DMS153 (cell line): ENCODE measurements at places on chromosomes 5 and 9.

DNA sequence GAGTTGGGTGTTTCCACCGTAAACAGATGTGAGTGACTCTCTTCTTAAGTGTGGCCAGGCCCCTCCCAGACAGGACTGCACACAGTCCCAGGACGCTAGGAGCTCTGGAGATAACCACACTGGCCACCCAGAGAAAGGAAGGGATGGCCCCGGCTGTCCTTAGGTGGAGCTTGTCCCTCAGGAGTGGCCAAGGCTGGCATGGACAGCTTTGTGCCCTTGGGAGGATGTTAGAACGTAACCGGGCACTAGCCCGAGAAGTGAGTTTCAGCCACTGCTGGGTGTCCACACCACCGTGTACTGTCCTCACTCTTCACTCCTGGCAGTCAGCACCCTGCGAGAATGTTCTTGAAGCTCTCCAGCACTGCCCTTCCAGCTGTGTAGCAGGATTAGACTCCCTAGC is 35.8 kb upstream of the FCN2 start:
- no peak for DNase-seq

- DNase-seq, result no peak
Measured at GRCh38 chr5:102511666-102512065, 12.9 kb upstream of the SLCO6A1 start.

GRCh38 chr5:160159991-160160792 is 40.9 kb upstream of the PWWP2A start:
- DNase-seq, result no peak

DNA sequence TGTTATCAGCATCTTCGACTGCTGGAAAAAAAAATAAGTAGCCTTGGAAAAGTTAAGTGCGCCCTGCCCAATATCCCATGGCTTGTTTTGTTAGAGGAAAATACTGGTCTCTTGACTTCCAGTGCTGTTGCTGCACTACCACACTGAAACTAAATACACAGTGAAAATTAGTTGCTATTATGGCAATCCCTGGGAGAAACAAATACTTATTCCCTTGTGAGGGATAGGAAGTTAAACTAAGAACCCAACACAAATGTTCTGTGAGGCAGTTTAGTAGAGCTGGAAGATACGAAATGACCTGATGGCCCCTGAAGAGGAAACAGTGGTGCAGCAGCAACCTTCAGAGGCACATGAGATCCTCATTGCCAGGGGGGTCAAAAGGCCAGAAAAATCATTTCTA is 164.0 kb downstream of the ARL15 start:
- DNase-seq, result no peak

- no peak for DNase-seq
Measured at GRCh38 chr5:56409331-56410190, 176.4 kb upstream of the ANKRD55 start.

DNA sequence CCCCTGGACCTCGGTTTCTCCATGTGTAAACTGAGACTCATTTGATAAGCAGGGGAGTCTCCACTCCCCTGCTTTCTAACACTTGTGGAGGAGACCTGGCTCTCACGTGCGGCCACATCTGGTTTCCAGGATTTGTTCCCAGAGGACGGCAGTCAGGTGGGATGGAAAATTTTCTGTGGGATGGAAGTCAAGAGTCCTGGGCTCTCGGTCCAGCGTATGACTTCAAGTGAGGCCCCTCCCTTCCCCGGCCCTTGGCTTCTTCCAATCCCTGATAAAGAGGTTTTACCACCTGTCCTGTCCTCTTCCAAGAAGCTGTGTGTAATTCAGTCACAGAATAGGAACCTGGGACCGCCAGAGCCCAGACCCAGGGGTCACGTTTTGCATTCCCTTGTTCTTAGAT is 35.0 kb downstream of the TMOD1 start:
- DNase-seq, result no peak

DNA sequence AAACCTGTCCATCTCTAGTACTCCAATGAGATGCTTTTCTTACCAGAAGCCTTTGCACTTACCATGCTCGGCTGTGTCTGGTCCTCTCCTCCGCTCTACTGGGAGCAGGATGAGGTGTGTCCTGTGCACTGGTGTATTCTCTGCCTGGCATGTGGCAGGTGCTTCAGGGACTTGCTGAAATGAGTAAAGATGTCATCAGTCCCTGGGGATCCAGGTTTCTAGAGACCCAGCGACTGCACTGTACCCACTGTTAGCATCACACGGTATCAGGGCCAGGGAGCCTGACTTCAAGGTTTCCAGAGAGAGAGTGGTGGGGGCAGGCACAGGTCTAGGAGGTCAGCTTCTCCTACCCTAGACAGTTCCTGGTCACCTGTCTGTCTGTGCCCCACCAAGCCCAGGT is 10.5 kb downstream of the PTTG1 start:
- DNase-seq, result no peak

DNA sequence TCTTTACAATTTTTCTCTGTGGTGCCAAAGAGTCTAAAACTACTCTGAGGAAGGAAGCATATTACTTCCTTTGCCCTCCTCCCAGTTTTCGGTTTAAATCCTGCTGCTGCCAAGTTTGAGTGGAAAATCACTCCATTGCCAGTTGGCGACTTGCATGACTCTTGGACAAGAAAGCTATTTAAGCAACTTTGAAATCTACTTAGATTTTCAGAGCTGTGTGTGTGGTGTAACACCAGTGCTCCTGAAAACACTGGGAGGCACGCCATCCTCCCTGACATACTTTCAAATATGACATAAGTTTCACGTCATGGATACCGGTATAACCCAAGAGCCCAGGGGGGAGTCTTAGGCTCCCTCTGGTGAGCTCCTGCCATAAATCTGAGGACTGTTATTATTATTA is 83.5 kb upstream of the RIOK2 start:
- DNase-seq, result no peak

GRCh38 chr9:20315677-20316076 is 306.6 kb downstream of the MLLT3 start:
- DNase-seq, result no peak

GRCh38 chr9:79756414-79756813 is 184.6 kb downstream of the TLE4 start:
- no peak for DNase-seq

- no peak for DNase-seq
Measured at GRCh38 chr5:56506211-56506965, 273.3 kb upstream of the ANKRD55 start.

DNA sequence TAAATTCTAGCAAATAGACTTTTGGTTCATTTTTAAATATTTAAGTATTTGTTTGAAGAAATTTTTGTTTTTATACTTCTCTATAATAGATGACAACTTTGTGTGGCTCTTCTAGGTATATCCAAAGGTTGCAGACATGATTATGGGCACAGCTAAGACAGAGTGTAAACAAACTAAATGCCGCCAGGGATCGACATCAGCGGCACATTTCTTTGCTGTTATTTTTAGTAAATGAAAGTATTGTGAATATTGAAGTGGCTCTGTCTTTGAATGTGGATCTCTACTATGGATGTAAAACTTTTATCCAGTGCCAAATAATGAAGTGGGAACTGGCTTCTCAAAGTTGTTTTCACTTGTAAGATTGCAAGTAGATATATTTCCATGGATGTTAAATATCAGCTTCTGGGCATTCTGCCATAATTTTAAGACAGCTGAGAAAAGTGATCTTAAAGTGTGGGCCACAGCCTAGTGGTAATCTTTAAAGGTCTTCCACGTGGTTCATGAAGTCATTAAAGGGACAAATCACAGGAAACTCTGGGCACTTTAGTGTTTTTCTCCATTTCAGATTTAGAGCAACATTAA is 589.9 kb downstream of the ZNF608 start:
- no peak for DNase-seq

GRCh38 chr5:33472805-33473409 is 32.1 kb downstream of the TARS1 start:
- DNase-seq, result no peak

- DNase-seq, result no peak
Measured at GRCh38 chr5:168851902-168852321, 272.7 kb upstream of the PANK3 start.

- no peak for DNase-seq
Measured at GRCh38 chr9:123450098-123450770, 94.2 kb downstream of the CRB2 start.

DNA sequence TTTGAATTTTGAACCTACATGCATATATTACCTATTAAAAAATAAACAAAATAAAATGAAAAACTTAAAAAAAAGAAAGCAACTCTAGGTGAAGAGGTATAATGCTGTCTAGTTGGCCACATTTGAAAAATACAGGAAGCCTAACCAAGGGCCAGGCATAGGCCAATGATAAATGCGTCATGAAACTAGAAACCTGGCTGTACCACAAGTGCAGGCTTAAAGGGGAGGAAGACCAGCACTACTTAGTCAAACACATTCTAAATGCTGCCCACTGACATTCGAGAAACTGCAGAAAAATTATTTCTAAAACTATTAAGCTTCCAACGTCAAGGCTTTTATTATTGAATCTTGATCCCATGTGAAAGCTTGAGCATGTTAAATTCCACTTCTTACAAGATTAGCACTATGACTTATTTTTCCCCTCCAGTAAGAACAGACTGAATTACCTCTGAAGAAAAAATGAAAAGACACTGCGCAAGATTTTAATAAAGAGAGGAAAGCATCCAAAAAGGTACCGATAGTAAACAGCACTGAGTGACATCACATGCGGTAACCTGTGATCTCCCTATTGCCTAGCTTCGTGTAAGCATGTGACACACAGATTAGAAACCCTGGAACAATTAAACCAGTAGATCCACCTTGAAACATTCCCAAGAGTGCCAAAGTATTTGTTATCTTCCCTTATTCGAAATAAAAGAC is 16.2 kb downstream of the CDC14B start:
- no peak for DNase-seq

- DNase-seq, result no peak
Measured at GRCh38 chr5:55850839-55851674, at the start of gene IL31RA. TSS of gene IL31RA (plus strand) at chr5:55851357. CDS start at chr5:55851571, 214 bp downstream.

- no peak for DNase-seq
Measured at GRCh38 chr9:30711591-30711990, 1672.9 kb upstream of the ACO1 start.

- no peak for DNase-seq
Measured at GRCh38 chr5:127203818-127204217, 86.8 kb upstream of the MEGF10 start.

GRCh38 chr5:150670275-150670947 is 9.4 kb downstream of the MYOZ3 start:
- no peak for DNase-seq

DNA sequence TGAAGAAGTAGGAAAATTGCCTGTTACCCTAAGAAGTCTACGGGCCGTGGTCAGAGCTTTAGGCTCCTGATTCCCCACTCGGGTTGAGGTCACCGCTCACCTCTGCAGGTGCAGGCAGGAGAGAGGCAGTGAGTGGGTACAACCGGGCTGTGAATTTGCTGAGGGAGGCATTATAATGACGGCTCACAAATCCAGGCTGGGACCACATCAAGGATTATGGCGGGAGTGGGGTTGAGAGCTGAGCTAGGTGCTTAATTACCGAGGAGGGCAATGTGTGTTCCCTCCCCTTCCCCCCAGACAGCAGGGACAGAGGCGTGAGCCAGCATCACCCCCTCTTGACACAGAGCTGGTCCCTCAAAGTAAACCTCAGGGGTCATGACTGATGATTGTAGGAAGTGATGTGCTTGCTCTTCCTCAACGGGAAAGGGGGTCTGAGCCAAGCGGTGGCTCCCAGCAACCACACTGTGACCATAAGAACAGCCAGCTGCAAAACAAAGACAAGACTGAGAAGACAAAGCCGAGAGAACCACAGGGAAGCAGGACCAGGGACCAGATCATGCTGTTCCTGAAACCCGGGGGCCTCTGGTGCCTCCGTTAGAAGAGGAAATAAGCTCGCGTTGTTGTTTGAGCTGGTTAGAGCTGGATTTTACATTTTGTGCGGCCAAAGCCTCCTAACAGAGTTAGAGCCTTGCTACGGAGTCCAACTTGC is 77.7 kb downstream of the OLFM1 start:
- DNase-seq, result no peak

DNA sequence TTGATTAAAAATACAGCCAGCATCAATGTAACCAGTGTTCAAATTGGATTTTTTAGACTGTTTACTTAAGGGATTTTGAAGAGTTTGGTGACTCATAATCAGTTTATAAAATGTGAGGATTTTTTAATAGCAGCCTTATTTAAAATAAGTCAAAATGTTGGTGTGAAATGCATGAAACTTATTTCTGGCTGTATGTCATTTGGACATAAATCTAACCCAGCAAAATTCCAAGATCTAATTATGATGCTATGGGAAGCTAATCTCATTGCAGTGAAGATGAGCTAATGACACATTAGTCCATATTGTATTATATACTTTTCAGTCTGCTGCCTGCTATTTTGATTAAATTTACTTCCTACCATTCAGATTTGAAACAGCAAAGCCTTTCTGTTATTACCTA is 140.3 kb downstream of the AOPEP start:
- no peak for DNase-seq

DNA sequence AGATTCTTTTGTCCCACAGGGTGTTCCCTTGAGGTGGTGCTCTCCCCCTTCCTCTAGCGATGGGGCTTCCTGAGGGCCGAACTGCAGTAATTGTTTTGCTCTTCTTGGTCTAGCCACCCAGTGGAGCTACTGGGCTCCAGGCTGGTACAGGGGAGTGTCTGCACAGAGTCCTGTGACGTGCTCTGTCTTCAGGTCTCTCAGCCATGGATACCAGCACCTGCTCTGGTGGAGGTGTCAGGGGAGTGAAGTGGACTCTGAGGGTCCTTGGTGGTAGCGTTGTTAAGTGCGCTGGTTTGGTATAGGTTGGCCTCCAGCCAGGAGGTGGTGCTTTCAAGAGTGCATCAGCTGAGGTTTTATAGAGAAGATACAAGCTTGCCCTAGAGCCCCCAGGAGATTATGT is 20.4 kb upstream of the CEP72 start:
- no peak for DNase-seq

DNA sequence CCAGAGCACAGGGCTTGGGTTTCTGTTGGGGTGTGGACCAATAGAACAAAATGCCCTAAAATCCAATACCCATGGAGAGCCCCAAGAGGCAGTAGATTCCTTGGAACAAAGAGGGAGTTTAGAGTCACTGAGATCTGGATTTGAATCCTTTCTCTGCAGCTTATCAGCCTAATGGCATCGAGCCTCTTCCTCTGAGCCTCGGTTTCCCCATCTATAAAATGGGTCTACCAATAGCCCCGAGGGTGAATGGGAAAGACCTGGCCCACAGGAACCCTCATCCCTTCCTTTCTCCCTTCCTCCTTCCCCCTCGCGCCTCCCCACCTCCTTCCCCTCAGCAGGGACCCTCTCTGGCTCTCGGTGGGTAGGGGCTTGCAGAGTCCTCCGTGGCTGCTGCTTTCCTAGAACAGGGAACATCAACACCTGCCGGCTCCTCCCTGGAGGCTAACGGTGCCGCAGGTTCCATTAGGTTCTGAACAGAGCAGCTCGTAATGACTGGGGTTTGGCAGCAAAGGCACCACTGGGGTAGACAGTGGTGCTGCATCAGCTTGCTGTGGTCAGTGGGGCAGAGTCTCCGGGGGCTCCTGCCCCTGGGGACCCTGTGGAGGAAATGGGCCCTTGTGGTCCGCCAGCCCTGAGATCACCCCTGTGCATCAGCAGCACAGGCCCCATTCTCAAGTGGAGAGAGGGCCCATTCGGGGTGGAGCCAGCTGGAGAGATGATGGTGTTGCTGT is 40.3 kb downstream of the NEK6 start:
- no peak for DNase-seq

- no peak for DNase-seq
Measured at GRCh38 chr9:118931941-118932340, 437.3 kb downstream of the BRINP1 start.
